ENCODE measurements at places on chromosomes 4 and X.

GRCh38 chrX:47198026-47198686, 4.5 kb downstream of the UBA1 start:
- DNase-seq = no peak

- no peak for DNase-seq
These were observed 79.1 kb downstream of the MID1IP1 start for GRCh38 chrX:38880296-38880854.

DNA sequence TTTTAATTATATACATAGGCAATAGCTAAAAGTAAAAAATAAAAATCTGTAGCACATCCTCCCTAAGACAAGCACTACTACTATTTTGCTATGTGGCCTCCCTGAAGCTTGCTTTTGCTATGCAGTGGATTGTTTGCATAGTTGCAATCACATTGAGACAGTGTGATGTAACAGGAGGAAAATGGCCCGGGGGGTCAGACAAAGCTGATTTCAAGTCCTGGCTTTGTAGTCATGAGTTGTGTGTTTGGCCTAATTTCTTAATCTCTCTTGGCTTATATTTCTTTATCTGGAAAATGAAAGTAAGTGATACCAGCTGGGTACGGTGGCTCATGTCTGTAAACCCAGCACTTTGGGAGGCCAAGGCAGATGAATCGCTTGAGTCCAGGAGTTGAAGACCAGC, 166.6 kb downstream of the LHFPL1 start:
- DNase-seq = no peak

DNA sequence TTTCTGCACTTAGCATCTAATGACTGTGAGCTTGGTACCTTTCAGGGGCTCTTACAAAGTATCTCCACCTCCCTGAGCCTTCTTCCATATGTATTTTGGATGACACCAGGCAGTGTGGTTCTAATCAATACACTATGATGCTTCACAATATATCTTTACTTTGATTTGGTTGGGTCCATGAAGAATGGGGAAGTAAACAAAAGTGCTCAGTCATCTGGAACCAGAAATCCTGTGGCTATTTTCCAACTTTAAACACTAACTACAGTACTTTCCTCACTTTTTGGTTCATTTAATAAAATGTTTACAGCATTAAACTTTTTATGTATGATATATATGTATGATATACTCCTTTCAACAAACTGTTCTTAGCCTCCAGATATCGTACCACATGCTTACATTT, 216.4 kb upstream of the AFF2 start:
- DNase-seq = no peak

DNA sequence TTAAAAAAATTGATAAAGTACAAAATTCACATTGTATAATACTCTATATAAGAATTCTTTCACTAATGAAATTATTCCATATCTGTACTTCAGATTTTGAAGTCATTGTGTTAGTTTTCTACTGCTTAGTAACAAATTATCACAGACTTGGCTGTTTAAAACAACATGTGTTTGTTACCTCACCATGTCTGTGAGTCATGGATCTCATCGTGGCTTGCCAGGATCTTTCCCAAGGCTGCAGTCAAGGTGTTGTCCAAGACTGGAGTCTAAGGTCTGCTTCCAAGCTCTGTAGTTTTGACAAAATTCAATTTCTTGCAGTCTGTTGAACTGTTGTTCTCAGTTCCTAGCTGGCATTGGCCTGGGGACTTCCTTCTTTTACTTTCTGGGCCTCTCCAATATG, 1286.9 kb downstream of the ADGRL3 start:
- DNase-seq = no peak

DNA sequence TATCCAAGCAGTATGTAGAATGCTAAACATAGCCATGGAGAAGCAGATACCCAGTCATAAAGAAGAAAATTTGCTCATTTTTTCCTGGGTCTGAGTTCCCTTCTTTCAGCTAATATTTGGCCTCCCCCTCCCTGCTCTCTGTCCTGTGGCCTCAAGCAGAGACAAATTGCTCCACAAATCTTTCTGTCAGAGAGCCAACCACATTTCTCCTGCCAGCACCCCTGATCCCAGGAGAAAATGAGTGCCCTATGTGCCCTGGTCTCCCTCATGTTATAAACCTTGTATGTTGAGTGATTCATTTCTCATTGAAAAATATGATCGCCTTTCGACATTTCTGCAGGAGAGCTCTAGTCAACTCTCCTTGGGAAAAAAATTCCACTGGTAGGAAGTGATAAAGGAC, 82.0 kb downstream of the TMEM156 start:
- DNase-seq = no peak

DNA sequence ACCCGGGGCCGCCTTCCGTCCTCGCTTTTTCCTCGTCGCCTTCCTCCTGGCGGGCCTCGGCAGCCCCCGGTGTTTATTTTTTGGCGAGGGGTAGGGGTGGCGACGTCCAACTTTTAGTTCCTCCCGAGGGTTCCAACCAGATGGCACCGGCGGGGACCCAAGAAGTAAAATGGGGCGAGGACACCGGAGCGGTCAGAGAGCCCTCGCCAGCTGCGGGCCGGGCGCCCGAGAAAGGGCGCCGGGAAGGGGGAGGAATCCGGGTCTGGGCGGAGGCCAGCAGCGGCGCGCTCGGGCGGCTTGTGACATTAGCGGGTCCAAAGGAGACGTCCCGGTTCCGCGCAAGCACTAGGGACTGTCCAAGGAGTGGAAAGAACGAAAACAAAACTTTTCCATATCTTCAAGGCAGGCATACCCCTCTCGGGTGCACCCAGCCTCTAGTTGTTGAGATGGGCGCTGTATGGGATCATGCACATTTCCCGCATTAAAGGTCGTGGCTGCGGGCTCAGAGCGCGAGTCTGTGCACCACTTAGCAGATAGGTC, 691 bp upstream of the USP46 start:
- DNase-seq = no peak

DNA sequence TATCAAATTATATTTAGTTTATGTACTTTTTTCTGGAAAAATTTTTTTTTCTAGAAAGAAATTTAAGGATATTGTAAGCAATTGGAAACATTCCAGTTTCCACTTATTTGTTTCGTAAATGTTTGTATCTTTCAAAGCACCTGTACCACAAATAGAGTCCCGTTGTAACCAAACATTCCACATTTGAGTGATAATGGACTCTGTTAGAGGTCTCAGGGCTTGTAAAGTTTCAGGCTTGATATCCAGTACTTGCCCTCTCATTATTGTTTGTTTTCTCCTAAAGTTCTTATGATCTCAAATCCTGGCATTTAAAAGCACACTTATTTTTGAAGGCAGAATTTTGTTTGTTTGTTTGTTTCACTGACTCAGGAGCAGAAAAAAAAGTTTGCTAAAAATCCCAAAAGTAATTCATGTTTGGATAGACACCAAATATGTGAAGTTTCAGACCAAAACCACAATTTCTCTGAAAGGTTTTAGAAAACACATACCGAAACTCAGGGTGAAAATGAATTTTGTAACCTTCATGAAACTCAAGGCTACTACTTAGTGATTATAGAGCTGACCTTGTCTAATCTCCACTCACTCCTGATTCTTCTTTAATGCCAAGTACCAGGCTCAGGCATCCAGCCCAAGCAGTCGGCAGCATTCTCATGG, 5.7 kb upstream of the TMEM192 start:
- DNase-seq = no peak

DNA sequence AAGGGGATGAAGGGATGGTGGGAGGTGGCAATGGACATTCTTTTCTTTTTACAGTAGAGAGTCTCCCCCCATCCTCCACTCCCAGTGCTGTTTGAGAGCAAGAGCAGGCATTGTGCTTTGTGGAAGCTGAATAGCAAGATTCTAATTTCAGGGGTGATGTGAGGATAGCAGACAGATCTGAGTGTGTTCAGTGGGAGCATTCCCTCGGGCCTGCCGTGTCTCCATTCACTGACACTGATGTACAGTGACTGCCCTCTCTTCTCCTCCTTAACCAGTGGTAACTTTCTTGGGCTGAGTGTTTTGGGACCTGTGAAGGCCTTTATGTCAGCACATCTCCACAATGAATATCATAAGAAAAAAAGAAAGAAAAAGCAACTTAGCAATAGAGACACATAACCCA, 396.6 kb upstream of the RPS6KA3 start:
- DNase-seq = no peak

DNA sequence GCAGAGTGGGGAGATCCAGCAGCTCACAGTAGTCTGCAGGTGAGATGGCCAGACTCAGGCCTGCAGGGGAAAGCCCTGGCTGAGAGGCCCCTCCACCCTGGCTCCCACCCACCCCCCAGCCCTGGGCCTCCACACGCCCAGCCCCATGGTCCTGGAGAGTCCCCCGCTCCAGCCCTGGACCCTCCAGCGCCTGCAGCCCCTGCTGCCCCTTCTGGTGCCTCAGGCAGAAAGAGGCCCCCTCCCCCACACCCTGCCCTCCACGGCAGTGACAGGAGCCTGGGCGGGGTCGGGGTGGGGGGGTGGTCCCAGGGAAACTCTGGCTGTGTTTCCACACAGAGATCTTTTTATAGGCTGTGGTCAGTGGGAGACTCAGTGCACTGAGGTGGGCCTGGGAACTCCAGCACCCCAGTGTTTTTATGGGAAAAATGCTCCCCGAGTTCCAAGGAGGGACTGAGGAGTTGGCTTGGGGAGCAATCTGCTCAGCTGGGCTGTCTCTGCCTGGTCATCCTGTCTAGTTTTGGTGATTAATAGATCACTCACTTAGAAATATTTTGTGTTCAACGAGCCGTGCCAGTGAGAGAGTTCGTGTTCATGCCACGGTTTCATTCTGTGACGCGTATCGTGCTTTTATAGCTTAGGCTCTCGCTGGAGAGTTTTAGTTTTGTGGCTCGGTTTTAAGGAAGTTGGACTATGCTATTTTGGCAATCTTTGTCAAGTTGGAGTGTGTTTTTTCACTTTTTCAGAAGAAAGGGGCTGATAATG, 53.1 kb upstream of the HGFAC start:
- no peak for DNase-seq

DNA sequence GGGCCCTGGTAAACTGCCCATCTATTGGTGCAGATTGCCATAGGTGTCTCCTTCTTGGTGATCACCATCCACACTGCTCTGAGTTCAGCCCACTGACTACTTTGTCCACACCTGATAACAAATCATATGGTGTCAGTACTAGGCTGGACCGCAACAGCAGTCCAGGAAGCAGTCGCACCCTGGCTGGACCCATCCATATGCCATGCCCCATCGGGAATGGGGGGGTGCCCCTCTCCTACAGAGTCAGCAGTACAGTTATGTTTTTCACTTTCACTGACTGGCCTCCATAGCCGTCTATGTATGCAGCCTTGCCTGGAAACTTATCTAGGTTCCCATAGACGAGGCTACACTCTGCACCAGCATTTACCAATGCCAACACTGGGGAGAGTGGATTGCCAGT, 226.1 kb downstream of the ADGRL3 start:
- DNase-seq = no peak

DNA sequence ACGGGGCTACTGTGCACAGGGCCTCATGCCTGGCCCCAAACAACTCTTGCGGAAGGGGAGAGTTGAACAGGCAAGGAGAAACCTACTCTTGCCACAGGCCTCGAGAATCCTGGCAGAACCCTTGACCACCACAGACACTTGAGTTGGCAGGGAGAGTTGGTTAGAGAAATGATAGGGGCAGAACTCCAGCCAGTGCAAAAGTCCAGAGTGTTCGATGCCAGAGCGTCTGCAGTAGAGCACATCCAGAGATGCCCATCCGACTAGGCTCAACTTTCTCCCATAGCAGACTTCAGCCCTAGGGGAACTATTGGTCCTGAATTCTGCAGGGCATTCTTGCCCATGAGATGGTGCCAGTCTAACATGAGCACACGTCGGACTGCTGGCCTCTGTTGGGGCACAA, 45.4 kb upstream of the RADX start:
- no peak for DNase-seq

- DNase-seq = no peak
These were observed 955.2 kb downstream of the FSTL5 start for GRCh38 chr4:161208564-161208963.

- no peak for DNase-seq
These were observed 72.1 kb downstream of the IDS start for GRCh38 chrX:149433051-149433450.

DNA sequence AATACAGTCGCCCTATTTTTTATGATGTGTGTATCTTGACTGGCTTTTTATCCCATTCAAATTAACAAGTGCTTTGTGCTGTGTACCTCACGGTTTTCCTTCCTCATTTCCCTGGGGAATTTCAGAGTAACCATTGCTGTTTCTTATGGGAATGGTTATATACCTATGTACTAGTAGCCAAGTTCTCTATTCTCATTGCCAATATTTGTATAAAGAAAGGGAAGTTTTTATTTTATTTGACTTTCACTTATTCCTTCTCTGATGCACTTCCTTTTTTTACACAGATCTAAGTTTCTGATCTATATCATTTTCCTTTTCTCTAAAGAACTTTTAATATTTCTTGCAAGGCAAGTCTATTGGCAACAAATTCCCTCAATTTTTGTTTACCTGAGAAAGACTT, 181.3 kb downstream of the SOWAHB start:
- no peak for DNase-seq

Measured in esophagus squamous epithelium (tissue), 5 donors.